ENCODE measurements at places on chromosomes 4 and X.

GRCh38 chrX:40996886-40997530, 88.2 kb upstream of the USP9X start:
- no peak for DNase-seq

DNA sequence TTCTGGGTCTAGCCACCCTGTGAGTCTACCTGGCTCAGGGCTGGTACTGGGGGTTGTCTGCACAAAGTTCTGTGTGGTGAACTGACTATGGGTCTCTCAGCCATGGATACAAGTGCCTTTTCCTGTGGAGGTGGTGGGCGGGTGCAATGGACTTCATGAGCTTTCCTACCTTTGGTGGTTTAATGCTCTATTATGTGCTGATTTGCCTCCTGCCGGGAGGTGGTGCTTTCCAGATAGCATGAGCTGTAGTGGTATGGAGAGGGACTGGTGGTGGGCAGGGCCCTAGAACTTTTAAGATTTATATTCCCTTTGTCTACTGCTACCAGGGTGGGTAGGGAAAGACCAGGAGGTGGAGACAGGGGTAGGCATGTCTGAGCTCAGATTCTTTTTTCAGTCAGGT, 48.0 kb downstream of the PBDC1 start:
- no peak for DNase-seq

GRCh38 chrX:348461-349117, 30.0 kb upstream of the GTPBP6 start:
- no peak for DNase-seq

- DNase-seq = no peak
Measured at GRCh38 chrX:39170464-39170863, 369.2 kb downstream of the MID1IP1 start.

- no peak for DNase-seq
Measured at GRCh38 chrX:150184491-150184890, 178.6 kb upstream of the MAMLD1 start.

Measured in mucosa of descending colon (tissue), 3 donors.